Osteoblast (primary cell): ENCODE measurements at places on chromosomes 7 and 10. TPM values are rescaled to one million over a fixed set of nuclear protein-coding genes. Genes with fewer than 3 reads are reported as not detected.

GRCh38 chr7:70571403-70571934 is 560.5 kb upstream of the GALNT17 start:
- H3K27ac ChIP-seq: no peak overlapping the region
- no peak for DNase-seq
- no peaks in the 10 kb centered on the region for H3K27me3 ChIP-seq
- H3K4me3 ChIP-seq: no peak overlapping the region
- no peaks in the 10 kb centered on the region for H3K36me3 ChIP-seq
- H3K4me1 ChIP-seq: no peaks in the 10 kb centered on the region

DNA sequence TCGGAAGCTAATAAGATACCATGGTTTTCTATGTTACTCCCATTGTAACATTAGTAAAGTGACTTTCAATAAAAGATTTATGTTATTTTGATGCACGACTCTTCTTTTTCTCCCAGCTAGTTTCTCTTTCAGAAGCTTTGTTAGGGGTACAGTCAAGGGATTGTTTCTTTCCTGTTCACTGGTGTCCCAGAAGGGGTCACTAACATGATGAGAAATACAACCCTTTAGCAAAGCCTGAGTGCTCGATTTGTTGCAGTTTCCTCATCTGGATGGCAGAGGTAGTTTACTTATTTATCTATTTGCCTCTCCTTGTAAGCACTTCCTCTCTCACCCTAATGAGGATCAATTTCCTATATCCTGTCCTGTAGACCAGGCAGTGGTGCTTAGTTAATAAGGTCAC is 17.0 kb downstream of the SRI start:
- no peak overlapping the region for H3K4me3 ChIP-seq
- H3K27ac ChIP-seq: no peak overlapping the region
- DNase-seq: no peak
- H3K4me1 ChIP-seq: no peaks in the 10 kb centered on the region
- no peaks in the 10 kb centered on the region for H3K27me3 ChIP-seq

- H3K27ac ChIP-seq: no peak overlapping the region
- no peak for DNase-seq
- H3K4me1 ChIP-seq: peaks cover 3% of the 10 kb centered on the region
- no peak overlapping the region for H3K4me3 ChIP-seq
Observed at GRCh38 chr10:51117794-51118193, 43.5 kb downstream of the PRKG1 start.

HOXA10 gene
- 32.1 and 43.1 TPM in 2 replicates for total RNA-seq

- H3K27me3 ChIP-seq: no peaks in the 10 kb centered on the region
- no peak overlapping the region for H3K27ac ChIP-seq
- DNase-seq: no peak
- H3K36me3 ChIP-seq: no peaks in the 10 kb centered on the region
- no peak overlapping the region for H3K4me3 ChIP-seq
Observed at GRCh38 chr7:122412441-122412840, 107.9 kb upstream of the FEZF1 start.

GRCh38 chr10:113995201-113995600 is 48.5 kb upstream of the ADRB1 start:
- no peaks in the 10 kb centered on the region for H3K36me3 ChIP-seq
- H3K27ac ChIP-seq: no peak overlapping the region
- DNase-seq: no peak

GRCh38 chr10:11012421-11013295 is 5.0 kb upstream of the CELF2 start:
- H3K4me3 ChIP-seq: no peak overlapping the region
- peaks cover 17% of the 10 kb centered on the region for H3K27me3 ChIP-seq
- no peak overlapping the region for H3K27ac ChIP-seq

WNT16 gene
- under 0.01 and 0.29 TPM in 2 replicates for total RNA-seq

GRCh38 chr10:88546497-88546896 is 36.6 kb downstream of the RNLS start:
- no peaks in the 10 kb centered on the region for H3K27me3 ChIP-seq
- H3K4me3 ChIP-seq: no peak overlapping the region
- no peak overlapping the region for H3K27ac ChIP-seq
- DNase-seq: no peak
- no peaks in the 10 kb centered on the region for H3K36me3 ChIP-seq

DNA sequence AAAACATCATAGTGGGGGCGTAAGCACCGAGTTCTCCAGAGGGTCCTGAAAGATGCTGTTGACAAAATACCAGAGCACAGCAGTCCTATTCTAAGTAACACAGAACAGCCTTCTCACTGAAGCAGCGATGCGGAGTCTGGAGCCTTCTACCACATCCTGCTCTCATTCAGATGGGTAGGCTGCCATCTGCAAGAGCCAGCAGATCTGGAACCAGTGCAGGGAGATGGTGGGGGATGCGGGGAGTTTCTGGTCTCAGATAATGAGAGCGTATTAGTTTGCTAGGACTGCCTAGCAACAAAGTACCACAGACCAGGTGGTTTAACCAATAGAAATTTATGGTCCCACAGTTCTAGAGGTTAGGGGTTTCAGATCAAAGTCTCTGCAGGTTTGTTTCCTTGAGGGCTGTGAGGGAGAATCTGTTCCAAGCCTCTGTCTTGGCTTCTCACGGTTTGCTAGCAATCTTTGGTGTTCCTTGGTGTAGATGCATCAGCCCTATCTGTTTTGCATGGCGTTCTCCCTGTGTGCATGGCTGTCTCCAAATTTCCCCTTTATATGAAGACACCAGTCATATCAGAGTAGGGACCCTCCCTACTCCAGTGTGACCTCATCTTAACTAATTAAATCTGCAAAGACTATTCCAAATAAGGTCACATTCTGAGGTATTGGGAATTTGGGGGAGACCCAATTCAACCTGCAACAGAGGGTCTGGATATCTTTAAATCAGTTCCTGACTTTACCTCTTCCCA is 52.0 kb upstream of the STEAP1B start:
- H3K4me1 ChIP-seq: peaks cover 16% of the 10 kb centered on the region
- no peak overlapping the region for H3K27ac ChIP-seq
- DNase-seq: no peak
- peaks cover 30% of the 10 kb centered on the region for H3K27me3 ChIP-seq

DNA sequence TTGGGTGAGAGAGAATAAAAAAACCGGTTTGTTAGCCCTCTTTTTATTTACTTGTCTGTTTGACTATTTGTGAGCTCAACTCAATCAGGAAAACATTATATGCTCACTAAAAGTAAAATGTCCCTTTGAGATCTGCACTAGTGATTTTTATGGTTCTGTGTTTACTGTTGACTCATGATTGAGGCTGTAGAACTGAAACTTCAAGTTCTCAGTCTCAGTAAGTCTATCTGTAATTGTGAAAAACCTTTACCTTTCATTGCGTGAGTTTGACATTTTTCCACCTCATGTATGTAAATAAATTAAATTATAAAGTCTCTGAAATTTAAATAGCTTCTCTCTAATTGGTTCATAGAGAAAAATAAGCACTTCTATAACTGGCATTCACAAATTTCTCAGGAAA is 17.0 kb upstream of the CASD1 start:
- no peak overlapping the region for H3K27ac ChIP-seq
- no peak for DNase-seq
- H3K36me3 ChIP-seq: no peaks in the 10 kb centered on the region
- no peaks in the 10 kb centered on the region for H3K4me1 ChIP-seq

- H3K36me3 ChIP-seq: no peaks in the 10 kb centered on the region
Observed at GRCh38 chr10:81594991-81595390, 280.0 kb upstream of the NRG3 start.

GRCh38 chr7:45712057-45712689 is 138.0 kb downstream of the ADCY1 start:
- H3K27me3 ChIP-seq: peaks cover 14% of the 10 kb centered on the region
- H3K4me1 ChIP-seq: no peaks in the 10 kb centered on the region
- DNase-seq: no peak
- H3K4me3 ChIP-seq: no peak overlapping the region

- DNase-seq: no peak
- no peak overlapping the region for H3K27ac ChIP-seq
- H3K36me3 ChIP-seq: peaks cover 6% of the 10 kb centered on the region
- H3K27me3 ChIP-seq: no peaks in the 10 kb centered on the region
- H3K4me1 ChIP-seq: no peaks in the 10 kb centered on the region
- H3K4me3 ChIP-seq: no peak overlapping the region
Observed at GRCh38 chr7:42035210-42035609, 201.8 kb downstream of the GLI3 start.
